ENCODE measurements at places on chromosomes 5 and 9. TPM values are rescaled to one million over a fixed set of nuclear protein-coding genes. Genes with fewer than 3 reads are reported as not detected.

Gene CDH9
- not detected for total RNA-seq

Gene ADAMTSL2
- 30.3 TPM for total RNA-seq

DNA sequence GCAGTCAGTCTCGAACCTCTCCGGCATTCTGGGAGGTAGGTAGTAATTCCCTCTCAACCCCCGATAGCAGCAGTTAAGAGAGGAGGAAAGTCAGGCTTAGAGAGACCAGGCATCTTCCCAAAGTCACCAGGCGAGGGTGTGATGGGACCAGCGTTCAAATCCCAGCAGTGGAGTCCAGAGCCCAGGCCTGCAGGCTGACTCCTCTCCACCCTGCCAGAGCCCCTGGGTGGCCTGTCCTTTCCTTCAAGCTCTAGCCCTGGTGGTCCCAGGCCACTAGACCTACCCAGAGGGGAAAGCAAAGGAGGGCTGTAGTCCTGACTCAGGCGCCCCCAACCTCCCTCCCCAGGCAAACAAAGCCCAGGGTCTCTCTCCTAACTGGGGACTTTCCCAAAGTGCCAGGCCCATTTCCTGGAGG lies 4.2 kb upstream of the NR5A1 start:
- DNase-seq = no peak

DNA sequence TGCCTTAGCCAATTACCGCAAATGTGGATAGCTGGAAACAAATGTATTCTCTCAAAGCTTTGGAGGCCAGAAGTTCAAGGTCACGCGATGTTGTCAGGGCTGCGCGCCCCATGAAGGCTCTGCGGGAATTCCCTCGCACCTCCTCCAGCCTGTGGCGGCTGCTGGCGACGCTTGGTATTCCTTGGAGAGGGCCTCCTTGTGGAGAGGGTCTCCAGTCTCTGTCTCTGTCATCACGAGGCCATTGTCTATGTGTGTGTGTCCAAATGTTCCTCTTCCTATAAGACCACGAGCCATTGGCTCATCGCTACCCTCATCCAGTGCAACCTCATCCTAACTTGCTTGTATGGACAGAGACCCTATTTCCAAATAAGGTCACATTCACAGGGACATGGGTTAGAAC lies 97.5 kb downstream of the ANKRD33B start:
- DNase-seq = no peak
